ENCODE measurements at places on chromosomes 16 and 17.

- DNase-seq = no peak
These were observed 1.7 kb upstream of the POLG2 start for GRCh38 chr17:64498308-64499203.

DNA sequence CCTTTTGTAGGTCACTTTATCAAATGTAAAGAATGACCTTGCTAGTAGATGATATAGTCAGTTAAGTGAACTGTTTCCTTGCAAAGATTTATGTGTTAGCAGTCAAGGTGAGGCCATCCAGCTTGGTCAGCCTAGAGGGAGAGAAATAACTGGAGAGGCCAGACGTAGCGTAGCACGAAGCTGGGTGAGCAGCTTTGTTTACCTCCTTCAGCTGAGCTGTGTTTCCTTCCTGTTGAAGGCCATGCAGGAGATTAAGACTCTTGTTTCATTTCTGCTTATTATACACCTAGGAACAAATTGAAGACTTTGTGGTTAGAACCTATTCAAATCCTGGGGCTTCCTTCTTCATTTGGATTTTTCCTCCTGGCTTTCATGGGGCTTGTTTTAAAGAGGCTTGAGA is 267.1 kb downstream of the PHKB start:
- no peak for DNase-seq

GRCh38 chr16:50210266-50211038 is 55.9 kb upstream of the ADCY7 start:
- peak; percentile 14 for DNase-seq

DNA sequence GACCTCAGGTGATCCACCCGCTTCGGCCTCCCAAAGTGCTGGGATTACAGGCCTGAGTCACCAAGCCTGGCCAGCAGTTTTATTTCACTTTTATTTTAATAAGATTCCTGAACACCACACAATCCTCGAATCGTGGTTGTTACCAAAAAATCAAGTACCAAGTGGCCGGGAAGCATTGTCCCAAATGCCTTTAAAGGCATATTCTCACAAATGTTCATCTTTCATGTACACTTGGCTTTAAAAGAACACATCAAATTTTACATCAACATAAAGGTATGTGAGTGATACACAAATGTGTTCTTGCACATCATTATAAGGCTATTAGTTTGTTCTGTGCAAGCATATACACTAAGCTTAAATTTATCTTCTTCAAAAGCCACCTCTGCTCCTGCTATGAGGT is 8.1 kb upstream of the MYH11 start:
- DNase-seq = no peak

- DNase-seq = no peak
These were observed 365.3 kb upstream of the ZFHX3 start for GRCh38 chr16:73413091-73413829.

GRCh38 chr16:1906055-1906845 is 12.0 kb downstream of the HS3ST6 start:
- no peak for DNase-seq

GRCh38 chr17:79862238-79862637 is 23.0 kb upstream of the CBX4 start:
- no peak for DNase-seq

All from NCI-H748 treated with DMSO at 0.1 percent for 48 hours (cell line).